ENCODE measurements at places on chromosomes 1 and 21.

DNA sequence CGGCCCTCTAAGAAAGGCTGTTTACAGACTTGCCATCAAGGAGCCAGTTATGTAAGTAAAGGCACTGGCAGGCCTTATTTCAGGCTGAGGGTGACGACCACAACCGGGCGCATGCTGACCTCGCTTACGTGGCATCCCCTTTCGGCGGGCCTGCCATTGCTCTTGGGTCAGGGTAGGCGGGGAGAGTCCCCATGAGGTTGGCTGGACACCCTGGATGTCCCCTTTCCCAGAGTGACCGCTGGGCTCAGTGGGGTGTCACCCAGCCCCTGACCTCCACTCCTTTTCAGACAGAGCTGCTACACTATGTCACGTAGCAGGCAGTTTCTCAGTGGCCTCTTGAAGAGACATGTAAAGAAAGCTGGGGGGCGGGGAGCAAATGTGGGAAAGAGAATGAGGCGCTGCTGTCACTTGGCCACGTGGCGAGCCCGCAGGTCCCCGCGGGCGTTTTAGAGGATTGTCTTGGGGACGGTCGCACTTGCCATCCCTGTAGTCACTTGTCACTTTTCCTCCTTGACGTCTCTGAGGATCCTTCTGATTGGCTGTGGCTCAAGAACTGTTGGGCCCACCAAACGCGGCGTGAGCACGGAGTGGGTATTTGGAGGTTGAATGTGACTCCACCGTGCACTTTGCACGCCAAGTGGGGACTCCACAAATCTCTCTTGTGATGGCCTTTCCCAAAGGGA, 42.2 kb downstream of the SLC37A1 start:
- no peak for DNase-seq

DNA sequence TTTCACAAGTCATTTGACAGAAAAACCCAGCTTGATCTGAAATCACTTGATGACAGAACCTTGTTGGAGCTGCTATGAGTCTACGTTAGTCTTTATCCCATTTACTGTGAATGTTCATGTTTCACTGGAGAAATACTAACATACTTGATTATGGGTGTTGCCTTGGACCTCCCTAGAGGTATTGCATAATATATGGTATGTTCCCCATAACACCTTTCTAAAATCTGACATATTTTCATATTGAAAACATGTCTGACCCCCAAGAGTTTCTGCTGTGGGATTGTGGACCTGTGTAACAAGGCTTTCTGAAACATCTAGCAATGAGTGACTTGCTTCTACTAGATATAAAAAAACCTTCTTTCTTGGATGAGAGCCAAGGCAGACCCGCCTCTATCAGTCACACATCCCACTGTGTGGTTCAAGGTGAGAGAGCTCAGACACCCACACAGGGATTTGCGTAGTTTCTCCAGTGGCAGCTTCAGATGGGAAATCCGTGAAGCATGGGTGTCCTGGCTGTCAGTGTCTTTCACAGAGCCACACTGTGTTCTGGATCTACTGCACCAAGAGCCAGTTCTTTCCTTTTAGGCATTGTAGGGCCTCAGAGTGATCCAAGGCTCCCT, 4.6 kb downstream of the NENF start:
- DNase-seq, result no peak

GRCh38 chr1:42381280-42381673, 685 bp downstream of the RIMKLA start:
- DNase-seq, result no peak

GRCh38 chr1:62401034-62401760, 35.7 kb upstream of the USP1 start:
- no peak for DNase-seq

DNA sequence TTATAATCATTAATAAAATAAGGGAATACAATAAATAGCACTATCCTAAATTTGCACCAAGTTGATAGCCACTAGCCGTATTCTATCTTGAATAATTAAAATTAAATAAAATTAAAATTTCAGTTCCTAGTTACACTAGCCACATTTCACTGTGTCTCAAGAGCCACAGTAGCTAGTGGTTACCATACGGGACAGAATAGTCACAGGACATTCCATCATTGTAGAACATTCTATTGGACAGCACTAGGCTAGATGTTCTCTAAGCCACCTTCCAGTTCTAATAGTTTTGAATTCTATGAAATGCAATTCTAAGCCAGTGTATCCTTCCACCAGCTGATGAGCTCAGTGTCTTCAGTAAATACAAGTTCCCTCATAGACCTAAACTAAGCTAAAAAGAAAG, 71.1 kb upstream of the GOLT1A start:
- DNase-seq, result no peak

DNA sequence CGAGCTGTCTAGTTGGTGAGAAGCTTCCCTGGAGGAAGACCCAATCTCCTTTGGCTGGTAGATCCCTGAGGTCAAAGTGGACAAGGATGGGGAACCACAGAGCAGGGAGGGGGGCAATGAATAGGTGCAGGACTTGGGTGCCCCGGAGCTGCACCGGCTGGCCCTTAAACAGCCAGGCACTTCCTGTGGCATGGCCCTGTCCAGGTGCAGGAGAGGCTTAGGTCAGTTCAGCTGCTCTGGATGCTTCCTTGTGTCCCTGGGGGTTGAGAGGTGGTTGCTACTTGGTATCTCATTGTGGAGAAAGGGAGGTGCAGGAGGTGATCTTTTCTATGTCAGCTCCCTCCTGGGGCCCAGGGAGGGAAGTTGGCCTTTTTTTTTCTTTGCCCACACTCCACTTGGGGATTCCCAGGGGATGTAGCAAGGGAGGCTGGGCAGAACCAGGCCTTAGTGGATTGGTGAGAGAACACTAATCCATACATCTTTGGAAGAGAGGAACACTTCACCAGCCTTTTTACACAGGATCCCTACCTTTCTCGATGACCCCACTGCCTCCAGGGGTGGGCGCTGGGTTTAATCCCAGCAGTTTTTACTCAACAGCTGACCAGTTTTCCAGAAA, 1.2 kb upstream of the ST3GAL3 start:
- no peak for DNase-seq

DNA sequence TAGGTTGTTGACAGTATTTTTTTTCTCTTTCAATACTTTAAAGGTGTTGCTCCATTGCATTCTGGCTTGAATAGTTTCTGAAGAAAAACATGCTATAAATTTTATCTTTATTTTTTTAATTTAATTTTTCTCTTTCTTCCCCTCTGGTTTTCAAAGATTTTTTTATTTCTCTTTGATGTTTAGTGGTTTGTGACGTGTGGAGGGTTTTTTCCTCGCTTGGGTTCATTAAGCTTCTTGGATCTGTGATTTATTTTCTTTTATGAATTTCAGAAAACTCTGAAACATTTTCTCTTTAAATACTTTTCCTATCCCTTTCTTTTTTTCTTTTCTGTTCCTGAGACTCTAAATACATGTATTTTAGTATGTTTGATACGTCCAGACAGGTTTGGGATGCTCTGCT, 9.3 kb downstream of the SLC30A7 start:
- no peak for DNase-seq

DNA sequence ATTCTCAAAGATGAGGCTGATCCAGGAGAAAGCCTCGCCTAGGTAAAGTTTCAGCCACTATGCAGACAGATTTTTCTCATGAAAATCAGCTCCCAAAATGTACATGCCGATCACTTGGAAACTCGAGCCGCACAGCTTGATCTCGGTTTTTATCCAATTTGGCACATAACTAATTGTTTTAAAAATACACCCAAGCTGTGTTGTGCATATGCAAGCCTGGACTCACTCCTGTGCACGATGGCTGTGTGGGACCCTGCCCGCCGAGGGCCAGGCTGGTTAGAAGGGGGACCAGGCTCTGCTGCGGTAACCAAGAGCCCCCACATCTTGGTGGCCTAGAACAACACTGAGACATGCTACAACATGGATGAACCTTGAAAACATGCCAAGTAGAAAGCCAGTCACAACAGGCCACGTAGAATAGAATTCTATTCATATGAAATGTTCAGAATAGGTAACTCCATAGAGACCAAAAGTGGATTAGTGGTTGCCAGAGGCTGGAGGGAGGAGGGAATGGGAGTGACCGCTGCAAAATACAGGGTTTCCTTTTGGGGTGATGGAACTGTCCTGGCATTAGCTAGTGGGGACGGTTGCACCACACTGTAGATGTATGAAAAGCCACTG, 16.1 kb upstream of the LDLRAP1 start:
- DNase-seq, result no peak

DNA sequence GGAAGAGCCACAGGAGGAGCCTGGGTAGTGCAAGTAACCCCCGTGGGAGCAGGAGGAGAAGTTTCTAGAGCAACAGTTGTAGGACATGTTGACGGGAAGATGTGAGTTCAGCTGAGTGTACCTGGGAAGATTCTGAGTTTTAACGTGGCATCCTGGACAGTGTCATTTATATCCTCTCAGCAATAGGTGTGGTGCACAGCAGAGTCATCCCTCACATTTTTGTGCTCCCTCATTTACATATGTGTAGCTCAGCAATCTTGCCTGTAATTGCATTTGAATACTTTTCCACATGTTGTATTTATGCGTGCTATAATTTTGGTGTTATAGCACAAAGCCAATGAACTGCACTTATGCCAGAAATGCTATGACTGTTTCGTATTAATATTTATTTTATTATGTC, at the start of gene KRTAP13-3:
KRTAP13-3 (minus strand) TSS at position 101 of the 400 bp plus-strand sequence; CDS start at position 87, 14 bp downstream.
- no peak for DNase-seq

DNA sequence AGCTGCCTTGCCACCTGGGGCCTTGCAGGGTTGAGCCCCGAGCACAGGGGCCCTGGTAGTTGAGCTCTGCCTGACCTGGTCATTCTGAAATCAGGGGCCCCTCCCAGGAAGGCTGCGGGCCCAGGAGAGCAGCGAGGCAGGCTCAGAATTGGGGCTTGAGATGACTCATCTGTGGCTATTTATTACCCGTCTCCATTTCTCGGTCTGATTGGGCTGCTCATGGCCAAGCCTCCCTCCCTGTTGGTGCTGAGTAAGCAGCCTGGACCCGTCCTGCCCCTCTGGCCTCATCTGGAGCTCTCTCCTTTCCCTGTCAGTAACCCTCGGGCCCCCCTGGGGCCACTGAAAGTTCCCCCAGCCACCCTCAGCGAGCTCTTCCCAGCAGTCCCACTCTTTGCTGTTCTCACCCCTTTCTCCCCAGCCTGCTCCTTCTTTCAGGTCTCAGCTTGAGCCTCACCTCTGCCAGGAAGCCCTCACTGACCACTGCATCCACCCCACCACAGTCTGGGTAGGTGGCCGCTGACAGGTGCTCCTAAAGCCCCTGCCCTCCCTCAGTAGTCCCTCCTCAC, 11.0 kb upstream of the TNFRSF8 start:
- peak; percentile 48 for DNase-seq

DNA sequence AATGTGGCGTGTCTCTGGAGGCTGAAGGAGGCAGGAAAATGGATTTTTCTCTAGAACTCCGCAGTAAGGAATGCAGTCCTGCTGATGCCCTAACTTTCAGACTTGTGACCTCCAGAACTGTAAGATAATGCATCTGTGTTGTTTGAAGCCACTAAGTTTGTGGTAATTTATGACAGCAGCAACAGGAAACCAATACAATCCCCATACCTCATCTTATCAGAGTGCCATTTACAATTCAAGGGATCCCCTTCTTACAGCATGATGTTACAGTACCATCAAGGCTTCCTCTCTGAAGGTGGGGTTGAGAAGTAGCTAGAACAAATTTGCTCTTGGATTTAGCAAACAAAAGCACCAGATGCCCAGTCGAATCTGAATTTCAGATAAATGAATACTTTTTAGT, 21.6 kb downstream of the ABCA4 start:
- no peak for DNase-seq

DNA sequence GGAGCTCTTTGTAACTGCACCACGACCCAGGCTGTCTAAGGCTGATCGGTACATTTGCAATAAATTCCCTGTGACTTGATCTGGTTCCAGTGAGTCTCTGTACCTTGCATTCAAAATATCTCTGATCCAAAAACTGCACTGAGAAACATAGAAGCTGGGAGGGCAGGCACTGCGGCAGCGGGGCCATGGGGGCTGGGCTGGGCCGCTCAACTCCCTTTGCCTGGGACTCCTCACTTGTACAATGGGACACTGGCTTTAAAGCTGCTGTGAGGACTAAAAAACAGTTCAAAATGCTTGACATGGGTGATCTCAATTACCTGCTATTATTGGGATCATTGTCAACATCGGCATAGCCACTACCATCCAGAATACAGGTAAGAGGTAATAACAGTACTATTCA, 644.0 kb downstream of the AJAP1 start:
- DNase-seq, result no peak

GRCh38 chr1:10210841-10211804, 753 bp downstream of the KIF1B start:
- peak; percentile 90 for DNase-seq

GRCh38 chr1:211641044-211641800, 34.2 kb downstream of the NEK2 start:
- no peak for DNase-seq

DNA sequence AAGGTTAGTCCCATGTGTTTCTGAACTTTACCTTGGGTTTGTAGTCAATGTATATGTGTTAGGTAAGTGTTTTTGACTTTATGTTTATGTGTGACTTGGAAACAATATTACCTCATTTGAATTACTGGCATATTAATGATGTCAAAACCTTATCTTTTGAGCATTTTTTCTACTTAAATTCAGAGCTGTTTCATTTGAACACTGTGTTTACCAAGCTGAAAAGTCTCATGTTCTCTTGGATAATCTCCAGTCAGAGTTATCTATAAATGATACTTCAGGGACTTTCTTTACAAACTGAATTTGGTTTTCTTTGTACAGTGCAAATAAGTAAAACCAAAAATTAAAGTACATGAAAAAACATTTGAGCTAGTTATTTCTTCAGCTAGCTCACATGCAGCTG, 30.0 kb downstream of the ADAMTS1 start:
- DNase-seq, result no peak

DNA sequence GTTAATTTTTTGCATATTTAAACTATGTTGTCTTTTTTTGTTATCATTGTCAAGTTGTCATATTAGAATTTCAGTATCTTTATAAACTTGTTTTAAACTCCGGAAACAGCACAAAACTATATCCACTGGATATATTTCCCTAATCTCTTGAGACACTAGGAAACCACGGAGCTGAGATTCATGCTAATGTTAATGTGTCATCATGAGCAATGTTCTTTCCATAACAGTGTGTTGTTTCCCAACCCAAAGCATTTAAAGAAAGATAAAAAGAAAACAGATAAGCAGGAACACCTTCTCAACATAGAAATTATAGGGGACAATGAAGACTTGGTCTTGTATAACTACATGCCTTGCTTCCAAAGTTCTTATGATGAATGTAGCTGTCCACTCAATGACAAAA, 626.2 kb upstream of the TMPRSS15 start:
- no peak for DNase-seq

DNA sequence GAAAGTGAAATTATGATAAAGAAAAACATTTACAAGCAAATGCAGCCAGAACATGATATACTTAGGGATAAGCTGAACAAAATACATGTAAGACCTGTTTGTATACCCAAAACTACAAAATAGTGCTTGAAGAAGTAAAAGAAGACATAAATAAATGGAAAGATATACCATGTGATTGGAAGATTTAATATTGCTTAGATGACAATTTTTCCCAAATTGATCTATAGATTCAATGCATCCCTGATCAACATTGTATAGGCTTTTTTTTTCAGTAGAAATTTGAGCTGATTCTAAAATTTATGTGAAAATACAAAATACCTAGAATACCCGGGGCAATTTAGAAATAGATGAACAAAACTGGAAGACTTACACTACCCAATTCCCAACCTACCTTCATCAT, 76.4 kb downstream of the GABPA start:
- no peak for DNase-seq

- no peak for DNase-seq
These were observed 2.5 kb upstream of the GRHL3 start for GRCh38 chr1:24316645-24317044.

Measured in anterior cingulate cortex (tissue), 58 donors.